ENCODE measurements at places on chromosomes 2 and 18.
A peak's percentile ranks its signal among the peaks of the same experiment; 100 is the strongest.

DNA sequence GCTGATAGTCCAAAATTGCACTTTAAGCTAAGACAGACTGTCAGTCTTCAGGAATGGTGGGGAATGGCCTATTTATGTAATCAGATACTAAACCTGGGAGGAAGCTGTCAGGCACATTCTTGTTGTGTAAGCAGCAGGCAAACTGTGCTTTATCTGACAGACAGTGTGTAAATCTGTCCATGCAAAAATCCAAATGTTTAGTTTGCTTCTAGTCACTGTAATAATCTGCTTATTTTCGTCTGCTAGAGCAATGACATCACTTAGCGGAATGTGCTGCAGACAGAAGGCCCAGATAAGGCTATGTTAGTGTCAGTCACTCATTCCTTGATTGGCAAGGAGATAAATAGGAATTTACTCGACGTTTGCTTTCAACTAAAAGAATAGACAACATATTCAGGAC lies 263.5 kb downstream of the ZNF407 start:
- no peak for DNase-seq

DNA sequence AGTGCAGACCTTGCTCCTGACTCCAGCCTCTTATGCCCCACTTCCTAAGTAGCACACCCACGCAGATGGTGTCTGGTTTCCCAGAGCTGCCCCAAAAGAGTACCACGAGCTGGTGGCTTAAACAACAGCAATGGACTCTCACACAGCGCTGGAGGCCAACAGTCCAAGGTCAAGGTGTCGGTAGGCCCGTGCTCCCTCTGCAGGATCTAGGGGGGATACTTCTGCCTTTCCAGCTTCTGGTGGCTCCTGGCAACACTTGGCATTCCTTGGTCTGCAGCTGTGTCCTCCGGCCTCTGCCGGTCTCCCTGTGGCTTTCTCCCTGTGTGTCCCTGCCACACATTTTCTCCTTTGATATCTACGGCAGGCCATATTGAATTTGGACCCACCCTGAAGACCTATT lies 99.0 kb downstream of the TSHZ1 start:
- DNase-seq = no peak

DNA sequence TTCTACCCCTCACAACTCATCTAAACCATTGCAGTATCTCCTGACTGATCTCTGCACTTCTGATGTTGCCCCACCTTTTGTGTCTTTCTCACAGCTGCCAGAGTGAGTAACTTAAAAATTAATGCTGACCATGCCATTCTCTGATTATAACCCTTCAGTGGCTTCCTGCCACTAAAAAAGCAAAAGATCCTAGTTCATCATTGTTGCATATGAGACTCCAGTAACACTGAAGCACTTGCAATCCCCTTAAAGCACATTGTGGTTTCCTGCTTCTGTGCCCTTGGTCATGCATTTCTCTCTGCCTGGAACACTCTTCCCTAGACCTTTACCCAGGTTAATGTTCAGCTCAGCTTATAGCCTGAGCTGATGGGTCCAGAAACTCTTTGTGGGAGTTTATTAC lies 95.1 kb upstream of the WDSUB1 start:
- DNase-seq = no peak

GRCh38 chr2:54728669-54729120 lies 5.2 kb downstream of the EML6 start:
- DNase-seq = no peak

GRCh38 chr18:78976765-78977636 lies 2.6 kb upstream of the SALL3 start:
- DNase-seq = no peak

DNA sequence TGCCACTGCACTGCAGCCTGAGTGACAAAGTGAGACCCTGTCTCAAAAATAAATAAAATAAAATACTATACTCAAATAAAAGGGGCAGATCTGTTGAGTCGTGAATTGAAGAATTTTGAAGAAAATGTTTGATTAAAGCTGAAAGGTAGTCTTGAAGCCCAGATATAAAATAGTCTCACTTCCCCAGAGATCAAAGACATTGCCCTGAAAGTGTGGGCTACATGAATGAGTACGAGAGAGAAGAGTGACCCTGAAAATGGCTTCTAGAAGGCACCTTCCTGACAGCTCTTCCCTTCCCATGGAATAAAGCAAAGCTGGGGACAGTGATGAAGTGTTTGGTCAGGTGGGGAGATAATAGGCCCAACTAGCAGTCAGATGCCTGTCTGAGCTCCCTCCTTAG lies 13.8 kb upstream of the FZD5 start:
- DNase-seq = no peak

- no peak for DNase-seq
Observed at GRCh38 chr2:229170916-229171315, 100.2 kb downstream of the PID1 start.

DNA sequence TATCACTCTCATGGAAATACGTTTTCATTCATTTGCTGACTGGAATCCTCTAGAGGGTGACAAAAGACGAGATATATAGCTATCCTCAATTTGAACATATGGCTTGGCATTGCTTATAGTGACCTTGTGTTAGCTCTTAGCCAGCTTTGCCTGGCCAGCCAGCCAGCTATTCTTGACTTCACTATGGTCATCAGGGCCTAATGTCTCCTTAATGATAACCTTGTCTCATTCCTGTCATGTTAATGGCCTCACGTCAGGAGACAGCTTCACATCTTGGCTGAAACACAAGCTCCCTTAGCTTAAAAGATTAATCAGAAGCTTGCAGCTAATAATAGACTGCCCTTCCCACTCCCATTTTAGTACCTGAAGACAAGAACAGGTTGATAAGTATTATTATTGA lies 1517.5 kb upstream of the PIK3C3 start:
- DNase-seq = no peak

GRCh38 chr2:174611854-174612253 lies 14.2 kb upstream of the WIPF1 start:
- DNase-seq = no peak

- DNase-seq = no peak
Observed at GRCh38 chr2:27059141-27059820, 7.8 kb downstream of the AGBL5 start.

DNA sequence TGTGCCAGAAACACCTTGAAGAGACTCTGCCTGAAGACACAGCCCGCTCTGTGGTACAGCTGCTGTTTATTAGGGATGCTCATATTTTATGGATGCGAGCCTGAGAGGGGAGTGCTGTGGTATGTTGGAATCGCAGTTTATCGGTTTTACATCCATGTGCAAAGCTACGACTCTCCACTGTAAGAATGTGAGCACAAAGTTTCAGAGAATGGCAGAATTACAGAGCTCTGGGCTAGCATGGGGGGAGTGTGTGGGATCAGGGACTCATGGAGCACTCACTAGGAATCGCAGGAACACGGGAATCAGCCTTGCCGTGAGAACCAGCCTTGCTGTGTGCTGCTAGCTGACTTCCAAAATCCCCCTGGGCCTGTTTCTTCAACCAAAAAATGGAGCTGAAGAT lies 199.9 kb downstream of the RNF144A start:
- DNase-seq = no peak

DNA sequence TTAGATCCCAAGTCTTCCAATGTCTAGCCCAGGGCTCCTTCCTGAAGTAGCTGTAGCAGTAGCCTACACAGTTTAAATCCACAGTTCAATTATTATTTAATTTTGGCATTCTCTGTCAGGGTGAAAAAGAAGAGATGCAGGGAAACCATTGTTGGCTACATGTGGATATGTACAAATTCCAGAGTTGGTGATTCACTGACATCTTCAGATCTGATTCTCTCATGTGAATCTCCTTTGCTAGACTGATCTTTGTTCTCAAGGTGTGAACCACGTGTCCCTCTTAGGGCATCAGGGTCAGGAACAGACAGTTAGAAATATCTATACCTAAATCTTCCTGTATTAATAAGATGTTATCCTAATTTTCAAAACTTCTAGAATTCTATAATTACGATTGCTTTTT lies 36.7 kb downstream of the ADCYAP1 start:
- DNase-seq = no peak

DNA sequence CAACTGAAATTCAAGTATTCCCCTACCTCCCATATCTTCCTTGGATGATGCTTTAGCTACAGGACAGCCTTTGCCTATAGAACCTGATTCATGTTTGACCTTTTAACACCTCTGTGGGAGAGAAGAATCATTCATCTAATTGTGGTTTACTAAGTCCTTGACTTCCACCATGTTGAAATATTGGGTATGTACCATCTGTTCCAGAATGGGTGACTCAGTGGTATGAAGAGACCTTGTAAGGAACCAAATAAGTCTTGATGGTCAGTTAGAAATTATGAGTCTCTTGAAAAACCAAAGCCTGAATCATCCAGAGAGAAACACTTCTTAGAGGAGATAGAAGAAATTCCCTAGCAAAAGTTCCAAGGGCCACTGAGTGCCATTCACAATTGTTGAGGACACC lies 27.5 kb downstream of the STAMBP start:
- DNase-seq = no peak

DNA sequence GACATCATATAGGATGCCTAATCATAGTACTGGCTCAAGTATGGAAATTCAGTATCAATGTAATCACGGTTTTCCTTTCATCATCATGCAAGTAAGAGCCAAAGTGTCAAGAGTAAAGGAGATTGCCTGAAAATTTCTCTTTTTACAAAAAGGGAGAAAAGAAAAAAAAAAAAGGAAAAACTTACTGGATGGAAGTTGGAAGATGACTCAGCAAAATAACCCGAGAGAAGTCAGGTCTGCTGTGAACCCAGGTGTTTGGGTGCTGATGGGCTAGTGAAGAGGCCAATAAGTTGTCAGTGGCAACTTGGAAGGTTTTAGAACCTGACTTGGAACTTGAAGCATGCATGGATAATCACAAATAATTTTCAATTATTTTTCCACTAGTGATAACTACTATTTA lies 441.9 kb upstream of the SLC14A2 start:
- DNase-seq = no peak

DNA sequence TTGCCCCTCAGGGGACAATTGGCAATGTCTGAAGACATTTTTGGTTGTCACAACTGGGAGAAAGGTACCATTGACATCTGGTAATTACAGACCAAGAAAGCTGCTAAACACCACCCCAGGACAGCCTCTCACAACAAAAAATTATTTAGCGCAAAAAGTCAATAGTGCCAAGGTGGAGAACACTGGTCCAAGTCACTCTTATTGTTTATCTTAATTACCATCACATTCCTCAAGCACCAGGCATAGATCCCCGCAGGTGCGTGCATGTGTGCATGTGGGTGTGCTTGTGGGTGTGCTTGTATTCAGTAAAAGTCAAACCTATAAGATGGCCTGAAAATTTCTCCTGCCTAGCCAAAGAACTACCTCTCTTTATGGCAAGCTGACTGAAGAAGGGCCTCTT lies 74.9 kb upstream of the WDR75 start:
- DNase-seq = no peak

- no peak for DNase-seq
Observed at GRCh38 chr2:42101206-42102023, 53.6 kb downstream of the PKDCC start.

- peak; percentile 95 for DNase-seq
Observed at GRCh38 chr2:26033270-26033817, 540 bp upstream of the RAB10 start.

- DNase-seq = no peak
Observed at GRCh38 chr2:17717666-17718065, 35.9 kb downstream of the SMC6 start.

DNA sequence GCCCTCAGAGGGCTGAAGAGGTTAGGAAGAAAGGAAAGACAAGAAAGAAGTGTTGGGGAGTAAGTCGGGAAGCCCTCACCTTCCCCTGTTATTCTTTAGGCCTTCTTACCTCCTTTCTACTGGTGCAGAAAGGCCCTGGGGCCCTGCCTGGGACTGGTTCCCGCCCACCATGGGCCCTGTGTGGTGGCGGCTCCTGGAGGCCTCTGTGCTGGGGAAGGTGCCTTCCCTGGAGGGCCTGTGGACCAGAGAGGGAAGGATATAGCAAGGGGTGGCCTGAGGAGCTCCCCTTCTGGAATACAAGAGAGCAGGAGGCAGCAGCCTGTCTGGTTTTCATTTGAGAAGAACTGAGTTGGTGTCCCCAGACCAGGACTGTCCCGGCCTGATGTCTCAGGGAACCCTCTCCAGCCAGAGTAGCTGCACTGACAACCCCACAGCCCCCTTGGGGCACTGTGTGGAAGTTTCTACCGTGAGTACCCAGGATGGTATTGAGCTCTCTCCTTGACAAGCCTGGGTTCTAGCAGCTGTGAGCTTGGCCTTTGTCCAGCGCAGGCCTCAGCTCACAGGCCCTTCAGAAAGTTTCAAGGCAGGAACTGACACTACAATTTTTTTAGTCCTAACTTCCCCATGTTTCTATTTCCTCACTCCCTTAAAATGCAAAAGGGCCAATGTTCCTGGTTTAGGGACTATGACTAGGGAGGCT lies 47.1 kb downstream of the EFR3B start:
- DNase-seq = no peak

DNA sequence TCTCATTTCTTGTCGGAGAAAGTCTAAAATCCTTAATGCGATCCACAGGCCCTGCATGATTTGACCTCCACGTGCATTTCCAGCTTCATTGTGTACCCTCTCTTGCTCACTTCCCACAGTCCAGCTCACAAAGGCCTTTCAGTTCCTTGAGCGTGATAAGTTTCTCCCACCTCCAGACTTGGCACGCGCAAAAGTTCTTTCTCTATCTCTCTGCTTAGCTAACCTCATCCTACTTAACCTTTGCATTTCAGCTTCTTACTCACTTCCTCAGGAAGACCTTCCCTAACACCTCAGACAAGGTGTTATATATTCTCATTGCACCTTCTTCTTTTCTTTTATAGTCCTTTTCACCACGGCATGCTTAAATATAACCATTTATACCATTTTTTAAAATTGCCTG lies 124.8 kb upstream of the XPO1 start:
- DNase-seq = no peak

- DNase-seq = no peak
Observed at GRCh38 chr2:120392923-120393322, 47.0 kb downstream of the INHBB start.

- no peak for DNase-seq
Observed at GRCh38 chr18:8389391-8390340, 219.6 kb upstream of the RAB12 start.

DNA sequence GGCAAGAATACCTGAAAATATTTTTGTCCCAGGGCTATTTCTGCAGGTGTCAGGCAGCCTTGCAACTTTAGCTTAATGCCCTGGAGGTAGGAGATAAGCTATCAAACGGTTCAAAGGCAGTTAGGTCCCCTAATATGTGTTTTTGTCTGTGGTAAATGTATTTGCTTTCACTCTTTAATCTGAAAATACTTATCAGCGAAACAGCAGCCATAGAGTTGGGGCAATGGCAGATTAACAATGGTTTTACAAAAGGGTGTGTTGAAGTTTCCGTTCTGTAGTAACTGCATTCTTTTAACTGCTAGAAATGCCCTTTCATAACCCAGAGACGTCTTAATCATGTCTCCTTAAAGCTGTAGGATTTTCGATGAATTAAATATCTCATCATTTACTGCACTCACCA lies 265.0 kb upstream of the TRIB2 start:
- no peak for DNase-seq

DNA sequence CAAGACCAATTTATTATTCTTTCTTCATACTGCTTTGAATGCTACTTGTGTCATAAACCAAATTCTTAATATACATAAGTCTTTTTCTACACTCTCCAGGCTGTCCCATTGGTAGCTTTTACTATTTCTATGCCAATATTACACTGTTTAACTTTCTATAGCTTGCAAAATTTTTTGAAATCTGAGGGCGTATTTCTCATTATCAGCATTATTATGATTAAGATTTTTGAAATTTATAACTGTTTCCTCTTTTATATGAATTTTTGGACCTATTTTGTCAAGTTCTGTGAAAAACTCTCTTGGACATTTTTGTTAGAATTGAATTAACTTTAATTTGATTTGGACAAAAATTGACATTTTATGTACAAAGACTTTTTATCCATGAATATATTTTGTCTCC lies 98.6 kb downstream of the GFPT1 start:
- no peak for DNase-seq

- no peak for DNase-seq
Observed at GRCh38 chr2:227407591-227408151, 19.9 kb upstream of the SCYGR1 start.
